ENCODE measurements at places on chromosomes 11 and 22.

- no peak for DNase-seq
These were observed 111.0 kb upstream of the ARHGAP42 start for GRCh38 chr11:100575860-100576717.

GRCh38 chr22:27879923-27880322 lies 39.1 kb downstream of the PITPNB start:
- DNase-seq, result no peak

DNA sequence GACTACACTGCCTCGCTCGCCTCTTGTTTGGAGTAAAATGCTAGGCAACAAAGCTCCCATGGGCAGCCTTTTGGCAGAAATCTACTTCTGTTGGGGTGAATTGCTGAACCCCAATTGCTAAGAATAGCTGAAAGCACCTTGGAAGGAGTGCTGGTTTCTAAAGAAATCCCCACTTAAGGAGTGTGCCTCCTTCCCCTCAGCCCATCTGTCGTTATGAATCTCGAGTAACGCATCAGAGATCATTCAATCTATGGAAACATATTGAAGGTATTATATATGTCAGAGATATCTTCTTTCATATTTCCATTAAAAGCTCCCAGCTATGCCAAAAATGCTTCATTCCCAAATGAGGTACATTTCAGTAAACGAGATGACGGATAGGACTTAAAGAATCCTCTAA lies 229.6 kb upstream of the BLID start:
- no peak for DNase-seq

GRCh38 chr22:50612528-50613221 lies 12.1 kb downstream of the MAPK8IP2 start:
- no peak for DNase-seq
